ENCODE measurements at places on chromosomes 1 and 21.

- no peak for DNase-seq
These were observed 6.4 kb upstream of the TNFRSF25 start for GRCh38 chr1:6472391-6472790.

DNA sequence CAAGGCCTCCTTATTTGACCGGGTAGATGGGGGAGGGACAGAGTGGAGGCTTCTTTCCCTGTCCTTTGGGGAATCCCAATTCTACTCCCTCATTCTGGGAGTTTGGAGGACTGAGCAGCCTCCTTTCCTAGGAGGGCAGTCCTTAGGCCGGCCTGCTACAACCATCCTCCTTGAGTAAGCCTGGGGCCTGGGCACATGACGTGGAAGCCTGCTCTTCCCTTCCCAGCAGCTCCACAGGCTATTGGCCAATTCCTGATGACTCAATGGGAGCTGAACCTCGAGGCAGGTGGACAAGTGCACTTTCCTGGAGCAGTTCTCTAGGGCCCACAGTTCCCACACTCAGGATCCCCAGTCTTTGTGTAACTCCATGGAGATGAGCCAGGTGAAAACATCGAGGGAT lies 3.1 kb downstream of the KCNA10 start:
- no peak for DNase-seq

DNA sequence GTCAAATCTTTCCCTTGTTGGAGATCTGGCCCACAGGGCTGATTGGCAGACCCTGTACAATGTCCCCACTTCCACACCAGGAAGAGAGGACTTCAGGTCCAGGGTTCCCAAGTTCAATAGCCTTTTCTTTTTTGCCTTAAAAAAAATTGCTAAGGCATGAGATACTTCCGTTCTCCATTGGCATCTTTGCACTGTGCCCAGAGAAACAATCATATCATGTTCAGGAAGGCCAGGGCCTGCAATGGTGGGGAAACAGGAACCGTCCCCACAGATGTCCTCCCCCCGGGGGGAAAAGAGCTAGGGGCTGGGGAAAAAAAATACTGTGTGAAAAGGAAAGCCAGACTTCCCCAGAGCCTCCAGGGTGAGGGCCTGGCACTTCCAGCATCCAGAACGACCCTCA lies 24.6 kb upstream of the GJA8 start:
- DNase-seq: no peak

- no peak for DNase-seq
These were observed 70.0 kb downstream of the LEPR start for GRCh38 chr1:65490231-65491009.

DNA sequence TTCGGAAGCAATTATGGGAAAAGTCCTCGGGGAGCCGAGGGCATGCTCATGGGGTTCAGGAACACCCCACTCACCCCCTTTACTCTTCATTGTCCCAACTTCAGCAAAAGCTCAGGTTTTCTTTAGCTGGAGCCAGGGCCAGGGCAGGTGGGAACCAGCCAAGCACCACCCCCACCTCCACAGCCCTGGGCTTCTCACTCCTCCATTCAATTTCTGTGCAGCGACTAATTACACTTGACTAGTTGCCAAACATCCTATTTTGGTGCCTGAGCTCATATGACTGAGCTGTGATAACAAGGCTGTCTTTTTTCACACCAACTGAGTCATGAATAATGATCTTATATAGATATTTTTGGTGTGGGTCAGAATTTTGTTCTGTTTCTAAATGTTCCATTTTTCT lies 257.2 kb upstream of the AJAP1 start:
- no peak for DNase-seq

- DNase-seq: no peak
These were observed 368.2 kb downstream of the USH2A start for GRCh38 chr1:216055004-216055403.

DNA sequence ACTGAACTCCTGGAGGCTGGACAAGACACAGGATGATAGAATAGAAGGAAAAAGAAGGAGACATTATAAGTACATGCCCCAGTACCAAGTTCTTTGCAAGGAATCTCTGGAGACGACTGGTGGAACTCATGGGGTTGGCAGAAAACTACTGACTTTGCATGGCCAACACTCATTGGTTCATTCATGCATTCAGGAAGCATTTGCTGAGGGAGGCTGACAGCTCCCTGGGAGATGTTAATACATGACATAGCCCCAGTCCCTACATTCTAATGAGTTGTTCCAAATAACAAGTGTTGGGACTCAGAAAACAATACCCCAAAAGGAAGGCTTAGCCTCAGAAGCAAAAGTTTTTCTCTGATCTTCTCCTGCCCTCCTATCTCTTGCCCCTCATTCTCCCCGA lies 172.8 kb upstream of the IRF2BP2 start:
- no peak for DNase-seq

- DNase-seq: no peak
These were observed 25.0 kb upstream of the DDX59 start for GRCh38 chr1:200694738-200695137.

GRCh38 chr21:14244911-14245310 lies 29.0 kb downstream of the RBM11 start:
- no peak for DNase-seq

- DNase-seq: no peak
These were observed 176.9 kb upstream of the BEND5 start for GRCh38 chr1:48953617-48954016.

- no peak for DNase-seq
These were observed 76.7 kb upstream of the PTGFRN start for GRCh38 chr1:116832932-116833578.

GRCh38 chr21:17466166-17466565 lies 46.7 kb upstream of the CXADR start:
- DNase-seq: no peak

GRCh38 chr1:61184714-61185106 lies 102.3 kb downstream of the NFIA start:
- no peak for DNase-seq

DNA sequence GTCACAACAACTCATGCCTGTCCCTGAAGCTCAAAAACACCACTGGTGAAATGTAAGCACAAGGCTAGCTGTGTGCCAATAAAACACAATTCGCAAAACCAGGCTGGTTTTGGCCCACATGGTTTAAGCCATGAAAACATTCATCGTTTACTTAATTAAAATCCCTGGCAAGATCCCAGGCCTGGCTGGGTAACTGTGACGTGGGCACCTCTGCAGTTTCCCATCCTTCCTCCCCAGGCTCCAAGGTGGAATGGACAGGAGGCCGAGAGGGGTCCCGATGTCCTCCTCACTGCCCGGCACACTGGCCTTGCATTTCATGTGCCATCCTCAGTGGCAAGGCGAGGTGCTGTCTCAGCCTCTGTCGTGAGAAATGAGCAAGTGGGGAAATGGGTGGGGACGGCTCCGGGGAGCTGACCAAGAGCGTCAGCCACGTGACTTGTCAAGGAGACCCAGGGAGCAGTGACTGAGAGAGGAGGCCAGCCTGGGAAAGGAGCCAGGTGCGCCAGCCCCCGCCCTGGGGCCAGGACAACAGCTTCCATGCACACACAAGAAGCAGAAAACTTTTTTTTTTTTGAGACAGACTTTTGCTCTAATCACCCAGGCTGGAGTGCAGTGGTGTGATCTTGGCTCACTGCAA lies 153.1 kb upstream of the RAB4A start:
- no peak for DNase-seq

GRCh38 chr1:46096269-46097148 lies 35.9 kb downstream of the PIK3R3 start:
- DNase-seq: no peak

GRCh38 chr1:206725109-206725963 lies 40.6 kb downstream of the MAPKAPK2 start:
- DNase-seq: no peak

DNA sequence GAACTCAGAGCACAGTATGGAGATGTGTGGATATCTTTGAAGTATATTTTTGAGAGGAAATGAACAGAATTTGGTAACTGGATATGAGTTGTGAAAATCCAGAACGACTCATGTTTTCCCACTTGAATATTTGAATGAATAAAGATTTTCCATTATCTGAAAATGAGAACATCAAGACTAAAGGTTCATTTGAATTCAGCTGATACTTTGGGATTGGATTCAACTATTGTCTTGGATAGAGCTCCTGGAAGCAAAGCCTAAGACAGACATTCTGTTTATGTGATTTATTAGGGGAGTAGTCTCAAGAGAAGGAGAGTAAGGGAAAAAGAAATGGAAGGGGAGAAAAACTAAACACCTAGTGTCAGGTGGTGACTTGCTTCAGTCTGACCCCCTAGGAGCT lies 256.0 kb upstream of the LYPLAL1 start:
- DNase-seq: no peak

DNA sequence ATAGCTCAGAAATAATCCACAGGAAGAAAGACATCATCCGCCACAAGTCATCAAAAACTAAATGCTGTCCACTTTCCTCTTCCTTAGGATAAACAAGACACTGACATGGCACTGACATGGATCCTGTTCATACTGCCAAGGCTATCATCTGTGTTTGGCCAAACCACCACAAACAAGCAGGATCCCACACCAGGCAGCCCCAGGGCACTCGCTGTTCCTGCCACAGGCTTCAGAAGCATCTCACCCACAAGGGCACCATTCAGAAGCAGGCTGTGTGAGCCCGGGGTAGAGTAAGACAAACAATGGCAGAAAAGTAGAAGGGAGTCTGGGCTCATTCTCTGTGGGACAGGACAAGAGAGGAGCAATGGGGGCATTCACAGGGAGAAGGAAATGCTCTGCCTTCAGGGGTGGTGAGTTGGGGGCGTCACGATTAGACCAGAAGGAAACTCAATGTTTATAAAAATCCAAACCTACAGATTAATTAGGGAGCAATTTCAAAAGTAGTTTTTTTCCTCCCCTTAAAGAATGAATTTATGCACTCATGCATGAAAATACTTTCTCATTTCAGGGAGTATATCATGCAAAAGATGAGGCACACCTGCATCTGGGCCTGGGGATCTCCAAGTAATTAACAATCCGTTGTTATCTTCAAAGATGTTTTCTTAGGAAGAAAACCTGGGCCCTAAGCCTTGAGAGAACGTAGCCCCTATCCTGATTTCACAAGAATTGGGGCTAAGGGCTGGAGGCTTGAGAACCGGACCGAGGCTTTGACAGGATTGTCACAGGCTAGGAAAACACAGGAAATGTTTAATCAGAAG lies 43.3 kb upstream of the ATP1A1 start:
- DNase-seq: no peak

- DNase-seq: no peak
These were observed 6.2 kb downstream of the PGLYRP3 start for GRCh38 chr1:153306303-153307220.

DNA sequence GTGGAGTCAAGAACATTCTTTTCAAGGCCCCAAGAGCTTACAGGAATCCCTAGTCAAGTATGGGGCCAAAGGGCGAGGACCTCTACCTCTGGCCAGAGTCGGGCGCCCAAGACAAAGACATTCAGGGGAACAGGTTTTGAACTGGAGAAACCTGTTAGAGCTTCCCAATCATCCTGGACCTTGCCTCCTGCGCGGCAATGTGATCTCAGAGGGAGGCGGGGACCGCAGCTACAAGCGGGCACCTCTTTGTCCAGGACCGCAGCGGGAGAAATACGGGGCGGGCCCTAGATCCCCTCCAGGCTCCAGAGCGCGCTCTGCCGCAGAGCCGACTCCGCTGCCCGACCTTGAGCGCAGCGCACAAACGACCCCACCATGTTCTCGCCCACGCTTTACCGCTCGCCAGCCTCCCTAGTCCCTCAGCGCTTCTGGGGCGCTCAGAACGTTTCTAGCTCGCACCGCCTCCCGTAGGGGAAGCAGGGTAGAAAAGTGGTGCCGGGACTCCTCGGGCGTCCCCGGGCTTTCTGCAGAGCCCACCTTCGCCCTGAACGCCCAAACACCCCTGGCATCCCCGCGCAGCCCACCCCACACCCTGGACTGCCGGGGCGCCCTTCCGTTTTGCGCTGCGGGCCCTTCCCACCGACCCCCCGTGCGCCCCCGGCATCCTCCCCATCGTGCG lies 28.1 kb downstream of the RABIF start:
- no peak for DNase-seq

GRCh38 chr1:186662752-186663151 lies 17.5 kb downstream of the PTGS2 start:
- DNase-seq: no peak

DNA sequence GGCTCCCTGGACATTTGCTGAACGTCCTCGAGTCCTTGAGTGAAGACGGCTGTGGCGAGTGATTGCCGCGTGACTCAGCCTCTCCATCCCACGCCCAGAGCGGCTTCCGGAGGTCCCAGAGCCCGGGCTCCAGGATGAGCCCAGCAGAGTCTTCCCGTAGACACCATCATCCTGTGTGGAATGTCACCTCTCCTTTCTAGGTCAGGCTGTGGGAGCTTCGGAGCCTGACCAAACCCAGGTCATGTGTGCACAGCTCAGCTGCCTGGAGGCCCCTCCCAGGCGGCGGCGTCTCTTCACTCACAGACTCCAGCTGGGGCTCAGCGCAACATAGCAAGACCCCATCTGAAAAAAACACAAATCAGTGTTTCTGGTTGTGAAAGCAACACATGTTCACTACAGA lies 38.2 kb downstream of the PRKCZ start:
- no peak for DNase-seq

DNA sequence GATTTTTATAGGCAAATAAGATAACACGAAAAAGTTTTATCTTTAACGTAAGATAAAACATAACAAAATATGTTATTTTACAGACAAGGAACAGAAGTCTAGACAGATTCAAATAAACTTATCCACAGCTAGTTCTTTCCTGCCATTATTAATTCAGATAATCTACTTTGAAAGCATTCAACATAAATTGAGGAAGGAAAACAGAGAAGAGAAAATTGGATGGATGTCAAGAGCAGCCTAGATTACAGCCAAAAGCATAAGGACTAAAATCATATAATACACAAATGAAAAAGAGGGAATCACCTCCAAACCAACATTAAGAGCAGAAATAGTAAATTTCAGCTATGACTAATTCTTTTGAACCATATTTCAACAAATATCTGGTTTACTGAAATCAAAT lies 15.5 kb downstream of the TRIM33 start:
- no peak for DNase-seq

DNA sequence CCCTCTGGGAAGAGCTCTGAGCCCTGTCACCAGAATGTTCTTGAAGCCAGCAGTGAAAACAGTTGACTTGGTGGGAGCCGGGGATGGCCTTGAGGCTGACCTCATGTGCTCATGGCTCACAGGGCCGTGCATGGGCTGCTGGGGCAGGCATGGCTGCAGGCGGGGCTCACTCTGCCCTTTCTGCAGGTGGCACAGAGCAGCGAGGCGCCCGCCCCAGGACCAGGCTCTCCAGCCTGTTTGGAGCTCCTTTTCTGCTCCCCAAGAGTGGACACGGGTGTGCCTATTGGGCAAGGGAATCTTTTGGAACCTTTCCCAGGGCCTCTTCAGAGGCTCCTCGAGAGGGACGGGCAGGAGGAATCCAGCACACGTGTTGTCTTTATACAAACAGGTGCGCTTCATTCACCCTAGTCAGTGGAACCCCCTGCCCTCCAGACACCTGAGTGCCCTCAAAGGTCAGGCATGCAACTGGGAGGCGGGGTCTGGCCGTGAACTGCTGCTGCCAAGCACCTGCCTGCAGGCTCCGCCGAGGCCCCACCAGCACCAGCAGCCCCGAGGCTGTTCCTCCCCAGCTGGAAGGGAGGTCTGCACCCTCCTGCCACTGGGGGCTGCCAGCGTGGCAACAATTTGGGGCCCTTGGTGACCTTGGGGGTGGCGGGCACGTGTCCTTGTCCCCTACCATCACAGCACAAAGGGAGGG lies 2.6 kb upstream of the TTC34 start:
- no peak for DNase-seq

Data from esophagus squamous epithelium (tissue), 5 donors.